Spinal cord (tissue), 10 donors: ENCODE measurements at places on chromosomes 6 and 20. TPM values are rescaled to one million over a fixed set of nuclear protein-coding genes. Genes with fewer than 3 reads are reported as not detected.

OPRM1 gene
- 20.9 TPM for total RNA-seq

- no peaks in the 10 kb centered on the region for H3K4me1 ChIP-seq
- H3K4me3 ChIP-seq: no peak overlapping the region
- H3K36me3 ChIP-seq: no peaks in the 10 kb centered on the region
- no peak for DNase-seq
- no peak overlapping the region for H3K27ac ChIP-seq
Measured at GRCh38 chr6:110951008-110951407, 7.5 kb upstream of the GTF3C6 start.

- no peaks in the 10 kb centered on the region for H3K4me1 ChIP-seq
- H3K36me3 ChIP-seq: no peaks in the 10 kb centered on the region
- no peak for DNase-seq
- no peak overlapping the region for H3K4me3 ChIP-seq
- no peaks in the 10 kb centered on the region for H3K27me3 ChIP-seq
Measured at GRCh38 chr20:52035977-52036376, 155.6 kb downstream of the ZFP64 start.

- no peak for DNase-seq
- no peaks in the 10 kb centered on the region for H3K27me3 ChIP-seq
- H3K4me3 ChIP-seq: no peak overlapping the region
- H3K27ac ChIP-seq: no peak overlapping the region
- H3K4me1 ChIP-seq: no peaks in the 10 kb centered on the region
Measured at GRCh38 chr6:163122365-163122764, 292.2 kb upstream of the QKI start.

DNA sequence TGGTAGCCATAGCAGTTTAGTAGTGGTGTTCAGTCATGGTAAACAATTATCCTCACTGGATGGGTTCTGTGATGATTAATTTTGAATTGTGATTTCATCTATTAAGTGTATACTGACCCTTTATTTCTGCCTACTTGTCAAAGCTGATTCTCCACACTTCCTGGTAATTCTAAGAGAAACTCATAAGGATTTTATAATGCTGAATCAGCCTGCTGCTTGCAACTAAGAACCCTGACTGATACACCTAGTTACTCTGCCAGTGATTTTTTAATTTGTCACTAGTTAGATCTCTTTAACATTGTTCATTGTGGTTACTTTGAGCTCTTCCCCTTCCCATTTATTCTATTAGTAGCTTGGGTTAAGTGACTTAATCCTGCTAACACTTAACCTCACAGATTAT, 8.6 kb downstream of the CDC40 start:
- no peaks in the 10 kb centered on the region for H3K4me1 ChIP-seq
- H3K4me3 ChIP-seq: no peak overlapping the region
- H3K27ac ChIP-seq: no peak overlapping the region
- no peaks in the 10 kb centered on the region for H3K27me3 ChIP-seq
